ENCODE measurements at places on chromosomes 7 and 10.

- no peak for DNase-seq
These were observed 35.4 kb downstream of the JMJD1C start for GRCh38 chr10:63430091-63430998.

DNA sequence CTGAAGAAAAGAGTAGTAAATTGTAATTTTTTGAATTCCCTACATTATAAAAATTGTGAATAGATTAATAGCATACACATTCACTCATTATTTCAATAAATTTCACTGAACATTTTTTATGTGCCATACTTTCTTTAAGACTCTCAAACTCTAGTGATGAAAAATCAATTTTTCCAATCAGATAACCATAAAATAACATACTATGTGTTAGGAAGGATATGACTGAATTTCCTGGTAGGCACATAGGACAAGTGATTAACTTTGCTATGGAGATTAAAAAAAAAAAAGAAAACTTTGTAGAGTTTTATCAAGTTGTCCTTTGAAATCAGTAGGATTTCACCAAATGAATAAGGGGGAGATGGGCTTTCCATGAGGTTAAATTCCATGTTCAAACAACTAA, 1597.3 kb upstream of the LRRTM3 start:
- no peak for DNase-seq

DNA sequence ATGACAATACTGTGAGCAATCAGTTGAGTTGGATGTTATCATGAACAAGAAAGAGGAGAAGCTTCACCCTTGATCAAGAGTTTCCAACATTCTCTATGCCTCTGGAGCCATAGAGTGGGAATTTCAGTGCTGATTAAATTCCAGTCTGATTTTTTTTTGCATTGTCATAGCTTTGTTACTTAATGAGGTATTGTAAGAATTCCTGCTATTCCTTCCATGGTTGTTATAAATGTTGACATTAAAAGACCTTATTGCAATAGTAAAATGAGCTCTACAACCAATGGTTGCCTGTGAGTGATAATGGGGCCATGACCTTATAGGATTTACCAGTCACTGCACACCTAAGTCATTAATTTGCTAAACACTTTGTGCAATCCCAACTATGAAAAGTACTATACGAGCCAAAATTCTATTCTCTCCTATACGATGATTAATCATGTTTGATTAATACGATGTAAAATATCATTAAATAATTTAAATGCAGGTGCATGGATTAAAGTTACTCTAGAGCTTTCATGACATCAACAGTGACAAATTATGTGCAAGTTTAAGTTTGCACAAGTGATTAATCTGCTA, 353.2 kb upstream of the KLF6 start:
- no peak for DNase-seq

GRCh38 chr10:70274643-70275042, 9.2 kb downstream of the NPFFR1 start:
- DNase-seq: no peak

DNA sequence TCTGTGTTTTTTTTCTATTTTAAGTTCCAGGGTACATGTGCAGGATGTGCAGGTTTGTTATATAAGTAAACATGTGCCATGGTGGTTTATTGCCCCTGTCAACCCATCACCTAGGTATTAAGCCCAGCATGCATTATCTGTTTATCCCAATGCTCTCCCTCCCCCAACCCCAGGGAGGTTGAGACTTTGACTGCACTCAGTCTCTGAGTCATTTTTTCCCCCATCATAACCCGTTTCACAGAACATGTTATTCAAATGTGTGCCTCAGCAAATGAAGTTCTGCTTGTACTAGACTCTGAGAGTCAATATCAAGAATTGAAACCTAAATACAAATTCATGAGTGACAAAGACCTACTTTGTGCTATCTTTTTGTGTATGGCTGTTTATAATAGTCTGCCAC, 70.0 kb upstream of the CYP26C1 start:
- peak; percentile 17 for DNase-seq

- no peak for DNase-seq
These were observed 191.3 kb upstream of the AGK start for GRCh38 chr7:141359740-141360415.

Data from activated T-cell treated with anti-CD3 and anti-CD28 coated beads, Interleukin-2, amount 50 U/mL, for 72 hours (primary cell).